ENCODE measurements at places on chromosomes 1 and 21.

- no peak for DNase-seq
These were observed 68.3 kb upstream of the RC3H1 start for GRCh38 chr1:174090471-174090870.

GRCh38 chr1:21217812-21218596, 41.3 kb upstream of the EIF4G3 start:
- peak; percentile 86 for DNase-seq

- DNase-seq: peak; percentile 83
These were observed 5.8 kb downstream of the IFI16 start for GRCh38 chr1:159015440-159015909.

DNA sequence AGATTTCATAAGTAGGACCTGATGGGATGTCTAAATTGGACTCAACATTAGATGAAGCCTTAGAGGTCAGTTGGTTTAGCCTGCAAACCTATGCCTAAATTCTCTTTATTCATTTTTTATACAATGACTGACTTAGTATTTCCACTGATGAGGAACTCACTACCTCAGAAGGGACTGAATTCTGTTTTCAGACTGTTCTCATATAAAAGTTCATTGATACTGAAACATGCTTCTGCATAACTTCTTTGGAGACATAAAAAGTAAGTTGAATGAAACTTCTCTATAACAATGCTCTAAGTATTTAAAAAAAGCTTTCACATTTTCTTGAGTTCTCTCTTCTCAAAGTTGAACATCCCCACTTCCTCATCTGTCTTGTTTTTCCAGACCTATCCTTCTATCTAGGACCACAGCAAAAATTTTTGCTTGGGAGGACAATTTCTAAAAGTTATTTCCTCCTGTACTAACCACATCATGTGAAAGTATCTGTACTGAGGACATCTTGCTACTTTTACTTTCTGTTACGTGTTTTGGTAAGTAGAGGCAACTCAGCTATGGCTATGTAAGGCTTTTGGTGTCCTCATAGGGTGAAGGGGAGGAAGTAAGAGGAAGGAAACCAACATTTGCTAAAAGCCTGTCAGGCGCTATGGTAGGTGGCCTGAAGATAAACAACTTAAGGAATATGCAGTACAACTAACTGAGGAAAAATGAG, 64.1 kb downstream of the USP24 start:
- DNase-seq: no peak

DNA sequence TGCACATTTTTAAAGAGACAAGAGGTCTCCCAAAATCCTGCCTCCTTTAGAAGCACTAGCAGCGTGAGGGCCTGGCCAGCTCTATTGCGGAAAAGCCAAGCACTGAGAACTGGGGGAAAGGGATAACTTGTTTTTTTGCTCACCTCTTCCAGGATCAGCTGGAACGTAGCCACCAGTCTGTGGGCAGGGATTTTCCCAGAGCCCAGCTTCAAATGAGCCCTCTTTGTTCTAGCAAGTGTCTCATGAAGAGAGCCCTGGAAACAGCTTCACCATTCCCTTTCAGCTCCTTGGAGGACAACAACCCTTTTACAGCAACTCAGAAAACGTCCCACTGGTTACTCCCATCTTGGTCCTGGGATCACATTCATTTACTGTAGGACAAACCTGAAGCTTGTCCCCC, 195.4 kb downstream of the LMX1A start:
- no peak for DNase-seq

GRCh38 chr1:176601348-176601747, 138.4 kb downstream of the PAPPA2 start:
- no peak for DNase-seq

GRCh38 chr1:182297335-182297734, 94.3 kb downstream of the GLUL start:
- no peak for DNase-seq

GRCh38 chr1:31390071-31390470, 17.2 kb upstream of the FABP3 start:
- peak; percentile 88 for DNase-seq

GRCh38 chr1:54407404-54408146, 1.4 kb upstream of the SSBP3 start:
- peak; percentile 84 for DNase-seq

DNA sequence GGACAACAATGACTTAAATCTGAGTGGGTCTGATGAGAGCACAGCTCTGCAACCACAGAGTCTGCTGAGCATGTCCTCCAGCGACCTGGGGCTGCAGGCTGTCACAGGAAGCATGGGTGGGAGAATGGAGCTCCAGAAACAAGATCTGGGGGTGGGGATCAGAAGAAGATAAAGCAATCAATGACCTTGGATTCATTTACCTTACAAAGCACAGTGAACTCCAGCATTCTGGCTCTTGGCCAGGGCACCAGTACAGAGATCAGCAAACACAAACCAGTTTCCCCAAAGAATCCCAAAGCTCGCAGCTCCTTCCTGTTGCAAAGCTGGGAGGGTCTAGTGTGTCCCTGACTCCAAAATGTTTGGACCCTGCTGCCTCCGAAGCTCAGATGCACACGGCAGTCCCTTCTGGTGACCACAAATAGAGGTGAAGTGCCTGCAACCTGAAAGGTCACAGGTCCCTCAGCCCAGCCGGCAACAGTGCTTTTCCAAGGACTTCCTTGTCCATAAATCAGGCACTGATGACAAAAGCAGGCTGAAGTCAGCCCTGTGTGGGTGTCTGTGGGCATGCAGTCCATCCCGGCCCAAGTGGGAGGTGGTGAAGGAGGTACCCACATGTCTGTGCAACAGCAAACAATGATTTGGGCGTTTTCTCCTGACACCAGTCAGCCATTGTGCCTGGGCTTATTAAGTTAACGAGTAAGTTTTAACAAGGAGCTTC, 76.1 kb downstream of the SH3BGR start:
- no peak for DNase-seq

DNA sequence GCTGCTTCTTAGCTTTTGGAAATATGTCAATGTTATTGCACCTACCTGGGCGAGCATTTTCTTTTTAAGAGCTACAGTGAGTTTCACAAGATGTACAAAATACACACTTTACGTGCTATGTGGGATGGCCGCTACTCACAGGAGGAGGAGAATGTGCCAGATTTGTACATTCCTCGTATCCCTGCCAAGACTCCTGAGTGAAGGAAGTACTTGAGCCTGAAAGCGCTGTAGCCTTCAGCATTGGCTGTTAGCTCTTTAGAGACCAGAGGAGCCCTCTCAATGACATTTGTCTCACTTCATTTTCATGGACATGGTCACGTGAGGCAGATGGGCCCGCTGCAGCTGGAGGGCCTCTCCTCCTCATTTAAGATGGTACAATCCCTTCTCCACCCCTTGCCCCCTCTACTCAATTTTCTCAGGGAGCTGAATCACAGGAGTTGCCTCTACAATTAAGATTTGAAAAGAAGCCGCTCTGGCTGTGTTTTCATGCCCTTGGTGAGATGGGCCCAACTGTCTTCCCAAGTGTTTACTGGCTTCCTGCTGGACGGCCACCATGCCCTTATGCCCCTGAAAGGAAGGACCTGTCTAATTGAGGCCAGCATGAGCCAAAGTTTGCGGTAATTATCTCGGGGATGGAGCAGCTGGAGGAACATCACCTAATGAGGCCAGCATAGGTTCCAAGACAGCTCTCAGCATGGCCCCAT, 442.6 kb downstream of the PRDM2 start:
- no peak for DNase-seq

DNA sequence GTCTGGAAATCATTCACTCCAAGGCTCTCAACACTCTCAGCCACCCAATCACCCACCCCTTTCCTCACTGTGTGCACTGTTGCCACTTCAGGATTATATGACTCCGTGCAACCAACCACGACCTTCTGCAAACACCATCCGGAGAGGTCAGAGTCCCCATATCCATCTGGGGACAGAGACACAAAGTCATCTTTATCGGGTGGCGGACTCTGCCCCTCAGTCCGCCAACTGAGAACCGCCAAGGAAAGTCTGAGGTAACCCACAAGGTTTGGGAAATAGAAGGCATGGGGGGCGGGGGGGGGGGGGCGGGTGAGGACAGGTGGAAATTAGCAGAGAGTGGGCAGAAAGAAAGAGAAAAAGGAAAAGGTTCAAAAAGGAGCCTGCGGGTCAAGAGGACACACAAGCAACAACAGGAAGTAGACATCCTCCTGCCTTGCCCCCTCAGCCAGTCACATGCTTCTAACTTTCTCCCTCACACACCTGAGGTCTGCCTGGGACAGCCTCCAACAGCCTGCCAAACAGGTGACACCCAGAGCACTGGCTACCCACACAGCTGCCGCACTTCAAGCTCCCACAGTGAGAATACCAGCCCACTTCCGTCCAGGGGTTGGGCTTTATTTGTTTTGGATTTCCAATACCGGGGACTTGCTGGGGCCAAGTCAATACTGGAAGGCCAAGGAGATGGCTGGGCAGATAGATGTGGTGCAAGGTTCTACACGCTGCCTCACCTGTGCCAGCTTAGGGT, 58.1 kb downstream of the SSBP3 start:
- no peak for DNase-seq

DNA sequence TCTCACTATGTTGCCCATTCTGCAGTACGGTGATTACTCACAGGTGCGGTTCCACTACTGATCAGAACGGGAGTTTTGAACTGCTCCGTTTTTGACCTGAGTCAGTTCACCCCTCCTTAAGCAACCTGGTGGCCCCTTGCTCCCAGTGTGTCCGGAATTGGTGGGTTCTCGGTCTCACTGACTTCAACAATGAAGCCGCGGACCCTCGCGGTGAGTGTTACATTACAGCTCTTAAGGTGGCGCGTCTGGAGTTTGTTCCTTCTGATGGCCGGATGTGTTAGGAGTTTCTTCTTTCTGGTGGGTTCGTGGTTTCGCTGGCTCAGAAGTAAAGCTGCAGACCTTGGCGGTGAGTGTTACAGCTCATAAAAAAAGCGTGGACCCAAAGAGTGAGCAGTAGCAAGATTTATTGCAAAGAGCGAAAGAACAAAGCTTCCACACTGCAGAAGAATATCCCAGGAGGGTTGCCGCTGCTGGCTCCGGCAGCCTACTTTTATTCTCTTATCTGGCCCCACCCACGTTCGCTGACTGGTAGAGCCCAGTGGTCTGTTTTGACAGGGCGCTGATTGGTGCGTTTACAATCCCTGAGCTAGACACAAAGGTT, 17.6 kb upstream of the PARP1 start:
- DNase-seq: no peak

DNA sequence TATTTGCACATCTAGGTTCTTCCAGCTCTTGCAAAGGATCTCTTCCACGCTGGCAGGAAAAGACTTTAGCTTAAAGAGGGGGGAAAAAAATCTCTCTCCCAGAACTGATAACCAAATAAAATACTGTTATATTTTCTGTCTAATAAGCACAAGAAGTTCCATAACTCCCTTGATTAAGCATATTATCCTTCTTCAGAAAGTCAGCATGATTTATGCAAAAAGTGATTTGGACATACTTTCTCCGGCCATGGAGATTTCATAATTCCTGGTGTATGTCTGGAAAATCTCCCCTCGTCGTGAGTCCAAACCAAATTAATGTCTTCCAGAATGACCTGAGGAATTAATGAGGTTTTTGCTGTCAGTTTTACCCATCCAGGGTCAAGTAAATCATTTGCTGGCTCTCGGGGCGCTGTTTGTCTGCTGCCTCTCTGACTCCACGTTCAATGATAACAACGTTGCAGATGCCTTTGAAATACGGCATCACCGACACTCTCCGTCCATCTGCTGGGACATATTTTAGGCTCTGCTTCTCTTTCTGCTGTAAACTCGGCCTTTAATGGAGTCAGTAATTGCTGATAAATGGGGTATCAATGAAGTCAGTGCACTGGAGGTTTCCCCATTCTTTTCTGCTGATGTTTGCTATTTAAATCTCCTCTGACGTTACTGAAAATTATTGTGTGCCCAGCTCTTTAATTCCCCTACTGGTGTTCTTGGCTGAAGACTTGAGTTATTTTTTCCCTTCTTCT, 112.9 kb downstream of the HLX start:
- no peak for DNase-seq

DNA sequence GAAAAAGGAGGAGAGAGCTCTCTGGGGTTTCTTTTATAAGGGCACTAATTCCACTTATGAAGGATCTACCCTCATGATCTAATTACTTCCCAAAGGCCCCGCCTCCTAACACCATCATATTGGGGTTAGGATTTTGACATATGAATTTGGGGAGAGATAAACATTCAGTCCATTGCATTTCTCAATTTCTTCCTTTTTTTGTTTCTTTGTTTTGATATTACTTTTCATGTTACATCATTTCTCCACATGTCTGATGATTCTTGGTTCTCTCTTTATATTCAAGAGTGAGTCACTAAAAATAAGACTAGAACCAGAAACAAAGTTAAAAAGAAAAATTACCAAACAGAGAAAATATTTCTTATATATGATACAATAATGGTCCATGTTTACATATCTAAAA, 63.2 kb upstream of the DUSP10 start:
- no peak for DNase-seq

- no peak for DNase-seq
These were observed 9.8 kb downstream of the ECE1 start for GRCh38 chr1:21280482-21280881.

GRCh38 chr1:204073837-204074273, 940 bp downstream of the SOX13 start:
- no peak for DNase-seq

GRCh38 chr1:236568285-236568894, 35.9 kb downstream of the HEATR1 start:
- DNase-seq: no peak

DNA sequence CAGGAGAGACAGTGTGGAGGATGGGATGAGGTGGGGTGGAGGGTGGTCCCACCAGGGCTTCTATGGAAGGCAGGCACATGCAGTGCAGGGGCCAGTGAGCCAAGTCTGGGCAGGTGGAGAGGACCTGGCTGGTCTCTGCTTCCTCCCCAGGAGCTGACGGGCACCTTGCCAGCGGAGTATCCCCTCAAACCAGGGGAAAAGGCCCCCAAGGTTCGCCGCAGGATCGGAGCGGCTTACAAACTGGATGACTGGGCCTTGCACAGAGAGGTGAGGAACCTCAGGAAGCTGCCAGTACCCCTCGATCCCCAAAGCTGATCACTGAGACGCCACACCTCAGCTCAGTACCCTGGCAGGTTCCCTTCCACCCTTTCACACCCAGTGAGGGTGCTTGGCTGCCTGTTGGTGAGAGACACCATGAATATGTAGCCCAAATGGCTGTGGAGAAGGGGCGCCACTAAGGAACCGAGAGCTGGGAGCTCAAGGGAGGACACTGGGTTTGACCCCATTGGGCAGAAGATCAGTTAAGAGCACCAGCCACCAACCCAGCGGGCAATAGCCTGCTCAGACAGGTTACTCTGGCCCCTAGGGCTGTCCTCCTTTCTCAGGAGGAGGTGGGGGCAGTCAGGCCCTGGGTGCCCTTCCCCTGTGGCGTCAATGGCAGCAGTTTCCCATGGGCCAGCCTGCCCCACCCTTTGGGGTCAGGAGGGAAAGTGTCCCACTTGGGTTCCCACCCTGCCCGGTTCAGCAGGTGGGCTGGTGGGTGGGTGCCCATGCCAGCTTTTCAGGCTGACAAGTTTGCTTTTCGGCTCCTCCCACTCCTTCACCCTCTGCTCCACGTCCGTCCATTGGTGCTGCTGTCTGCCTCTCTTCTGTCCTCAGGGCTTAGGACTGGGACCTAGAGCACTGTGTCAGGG, 5.5 kb downstream of the INAVA start:
- DNase-seq: no peak

GRCh38 chr1:206449565-206449964, 20.7 kb upstream of the IKBKE start:
- DNase-seq: no peak

- no peak for DNase-seq
These were observed 1.9 kb downstream of the ETV3L start for GRCh38 chr1:157097692-157098091.

GRCh38 chr1:207799989-207800648, 48.3 kb downstream of the CD46 start:
- DNase-seq: peak; percentile 29
